Stimulated activated CD8-positive, alpha-beta memory T cell treated with anti-CD3 and anti-CD28 coated beads, Interleukin-2, amount 100 ng/mL, for 1 hour (primary cell): ENCODE measurements at places on chromosomes 2 and 18.

DNA sequence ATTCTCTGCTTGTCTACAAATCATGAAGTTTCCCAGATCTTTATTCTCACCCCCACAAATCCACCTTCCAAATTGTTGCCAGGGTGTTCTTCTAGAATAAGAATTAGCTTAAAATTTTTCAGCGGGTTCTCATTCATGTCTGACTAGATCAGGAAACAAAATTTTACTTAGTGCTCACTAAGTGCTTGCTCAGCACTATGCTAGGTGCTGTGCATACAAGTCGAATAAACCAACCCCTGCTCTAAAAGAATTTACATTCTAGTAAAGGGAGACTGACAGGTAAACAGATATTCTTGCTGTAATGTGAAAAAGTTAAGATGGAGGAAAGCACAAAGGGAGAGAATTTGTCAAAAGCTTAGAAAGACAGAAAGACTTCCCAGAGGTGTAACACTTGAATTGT is 2.4 kb upstream of the FSIP2 start:
- DNase-seq, result no peak

- no peak for DNase-seq
These were observed 180.5 kb downstream of the ZFP36L2 start for GRCh38 chr2:43045866-43046265.

DNA sequence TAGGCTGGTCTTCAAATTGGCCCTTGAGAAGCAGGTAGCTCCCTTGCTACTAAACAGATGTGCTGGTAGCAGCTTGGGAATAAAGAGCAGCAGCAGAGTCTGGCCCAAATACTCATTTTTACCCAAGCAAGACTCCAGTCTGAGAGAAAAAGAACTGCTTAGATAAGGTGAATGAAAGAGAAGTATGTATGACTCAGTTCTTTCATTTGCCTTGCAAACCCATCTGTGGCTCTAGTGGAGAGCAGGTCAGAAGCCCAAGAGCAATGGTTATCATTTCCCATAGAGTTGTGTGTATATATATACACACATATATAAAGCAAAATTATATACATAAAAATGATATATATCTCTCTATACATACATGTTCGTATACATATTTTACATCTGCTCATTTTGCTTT is 80.3 kb downstream of the CAMKMT start:
- DNase-seq, result no peak

- DNase-seq, result no peak
These were observed at the start of gene ASXL3 for GRCh38 chr18:33577685-33578517. Gene ASXL3 (plus strand): TSS chr18:33578219. CDS start chr18:33578632, 413 bp downstream.

- no peak for DNase-seq
These were observed 279.1 kb downstream of the ZEB2 start for GRCh38 chr2:144240656-144241339.

- no peak for DNase-seq
These were observed 574.5 kb upstream of the ZEB2 start for GRCh38 chr2:145094370-145094769.

DNA sequence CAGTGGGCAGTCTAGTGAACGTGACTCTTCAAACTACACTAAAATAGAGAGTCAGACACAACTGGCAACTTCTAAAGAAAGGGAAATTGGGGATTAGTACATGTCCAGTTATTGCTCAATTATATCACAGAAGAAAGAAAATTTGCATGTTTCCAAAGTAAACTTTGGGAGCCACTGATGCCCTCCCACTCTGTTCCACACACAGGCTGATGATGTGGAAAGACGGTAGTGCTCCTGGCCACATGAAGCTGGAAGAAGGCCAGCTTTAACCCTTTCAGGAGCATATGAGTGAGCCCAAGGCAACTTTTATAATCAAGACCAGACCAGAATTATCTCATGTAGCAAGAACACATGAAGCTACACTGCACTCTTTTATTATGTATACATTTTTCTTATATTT is 141.0 kb downstream of the NR4A2 start:
- DNase-seq, result no peak

- DNase-seq, result no peak
These were observed 174.2 kb upstream of the TMEM200C start for GRCh38 chr18:6069539-6069938.

DNA sequence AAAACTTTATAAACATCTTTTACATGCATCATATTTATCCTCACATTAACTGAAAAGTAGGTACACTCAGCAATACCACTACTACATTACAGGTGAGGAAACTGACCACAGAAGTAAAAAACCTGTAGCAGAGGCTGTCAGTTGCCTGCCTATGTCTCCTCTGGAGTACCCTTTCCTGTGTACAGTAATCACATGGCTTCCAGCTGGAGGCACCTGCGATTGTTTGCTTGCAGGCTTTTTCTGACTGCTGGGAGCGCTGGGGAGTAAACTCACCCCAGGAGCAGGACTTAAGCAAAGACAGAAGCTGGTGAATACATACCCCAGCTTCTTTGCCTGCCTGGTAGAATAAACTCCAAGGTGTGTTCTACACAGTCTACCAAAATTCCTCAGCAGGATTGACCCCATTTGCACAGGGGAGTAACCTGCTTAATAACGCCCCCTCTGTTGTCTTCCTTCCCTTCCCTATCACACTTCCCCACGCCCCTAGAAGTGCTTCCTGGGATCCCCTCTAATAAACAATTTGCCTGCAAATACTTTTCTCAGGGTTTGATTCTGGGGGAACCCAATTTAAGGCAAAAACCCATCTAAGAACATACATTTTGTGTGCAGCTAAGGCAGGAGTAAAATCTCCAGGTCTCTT is 138.9 kb downstream of the PTH2R start:
- DNase-seq, result no peak

DNA sequence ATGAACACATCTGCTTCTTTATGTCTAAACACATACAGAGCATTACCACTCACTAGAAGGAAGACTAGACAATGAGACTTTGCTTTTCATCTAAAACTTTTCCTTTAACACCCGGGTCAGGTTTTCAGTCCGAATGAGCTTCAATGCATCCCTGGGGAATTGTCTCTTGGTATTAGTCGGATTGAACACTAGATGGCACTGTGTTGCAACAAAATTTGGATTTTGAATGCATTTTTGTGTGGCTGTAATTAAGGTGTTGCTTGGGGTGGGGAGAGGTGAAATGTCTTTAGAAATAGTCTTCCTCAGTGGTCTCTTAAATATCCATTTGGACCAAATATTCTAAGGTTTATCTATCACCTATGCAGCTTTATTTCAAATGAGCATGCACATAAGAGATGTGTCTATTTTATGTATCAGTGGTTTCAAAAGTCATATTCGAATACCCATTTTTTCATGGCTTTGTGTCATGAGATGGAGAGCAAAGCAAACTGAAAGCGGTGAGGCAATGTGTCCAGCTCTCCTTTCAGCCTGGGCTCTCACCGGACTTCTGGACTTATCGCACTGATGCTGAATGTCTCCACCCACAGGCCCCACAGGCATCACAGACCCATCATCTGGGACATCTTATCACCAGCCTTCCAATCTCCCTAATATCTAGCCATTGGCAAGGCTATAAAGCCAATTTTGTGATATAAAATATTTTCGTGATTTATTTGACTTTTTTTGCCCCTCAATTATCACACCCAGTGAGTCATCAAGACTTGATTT is 510.3 kb downstream of the RNF144A start:
- DNase-seq, result no peak

DNA sequence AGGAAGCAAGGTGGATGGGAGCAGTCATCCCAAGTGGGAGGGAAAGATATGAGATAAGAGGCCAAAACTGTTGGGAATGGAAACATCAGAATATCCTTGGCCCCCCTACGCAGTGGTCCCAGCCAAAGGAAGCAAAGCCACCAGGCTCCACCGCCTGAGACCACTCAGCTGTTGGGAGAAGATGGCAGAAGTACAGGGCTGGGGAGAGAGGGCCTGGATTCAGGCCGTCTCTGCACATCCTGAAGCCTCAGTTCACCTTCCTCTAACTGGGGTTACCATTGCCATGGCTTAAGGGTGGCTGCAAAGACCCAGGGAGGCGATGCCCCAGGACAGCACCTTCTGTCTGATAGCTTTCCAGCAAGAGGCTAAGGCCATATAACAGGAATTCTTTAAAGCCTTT is 193.8 kb downstream of the MGAT5 start:
- no peak for DNase-seq

DNA sequence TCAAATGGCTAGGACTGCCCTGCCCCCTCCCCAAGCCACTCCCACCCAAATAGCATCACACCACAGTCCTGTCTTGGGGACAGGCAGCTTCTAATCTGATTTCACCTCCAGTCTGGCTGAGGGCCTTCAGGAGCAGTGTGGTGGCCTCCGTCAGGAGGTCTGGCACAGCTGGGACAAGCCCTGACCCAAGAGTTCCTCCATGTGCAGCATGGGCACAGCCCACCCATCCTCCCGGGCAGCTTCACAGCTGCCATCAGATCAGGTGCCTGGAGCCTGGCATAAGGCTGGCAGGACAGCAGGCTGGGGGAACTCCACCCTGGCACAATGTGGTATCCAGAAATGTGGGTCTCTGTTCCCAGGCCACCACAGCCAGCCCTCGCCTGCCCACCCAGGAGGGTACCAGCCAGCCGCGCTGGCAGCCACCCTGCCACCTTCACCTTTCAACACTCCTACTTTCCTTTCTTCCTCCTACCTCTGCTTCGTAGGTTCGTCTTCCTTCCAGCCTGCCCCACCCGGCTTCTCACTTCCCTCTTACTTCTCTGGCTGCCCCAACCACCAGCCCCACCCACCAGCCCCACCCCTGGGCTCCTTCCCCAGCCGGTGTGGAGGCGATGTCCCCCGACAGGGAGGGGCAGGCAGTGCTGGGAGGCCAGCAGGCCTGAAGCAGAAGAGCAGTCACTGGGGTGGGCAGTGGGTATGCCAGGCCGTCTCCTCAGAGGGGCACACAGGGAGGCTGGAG is at the start of gene CAPG:
CAPG (minus strand) TSS at position 522 of the 739 bp plus-strand sequence. CDS start 8,221 bp downstream, outside the sequence.
- no peak for DNase-seq

DNA sequence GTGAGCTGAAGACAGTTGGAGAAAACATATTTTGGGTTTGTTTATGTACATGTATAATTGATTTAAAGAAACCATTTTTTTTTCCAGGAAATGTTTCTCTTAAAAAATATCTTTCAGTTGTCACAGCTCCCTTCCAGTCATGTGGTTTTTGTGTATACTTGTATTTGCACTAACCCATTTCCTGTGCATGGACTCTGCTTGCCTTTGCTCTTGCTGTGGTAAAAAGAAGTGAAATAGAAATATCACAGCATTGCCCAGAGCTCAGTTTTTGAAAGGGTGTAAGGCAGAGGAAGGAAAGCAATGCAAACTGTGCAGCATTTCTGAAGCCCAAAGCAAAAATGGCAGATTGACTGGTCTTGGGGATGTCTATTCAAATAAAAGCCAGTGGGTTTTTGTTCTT is 10.4 kb upstream of the DOCK10 start:
- DNase-seq, result no peak

GRCh38 chr18:38557006-38557405 is 991.4 kb upstream of the CELF4 start:
- no peak for DNase-seq

DNA sequence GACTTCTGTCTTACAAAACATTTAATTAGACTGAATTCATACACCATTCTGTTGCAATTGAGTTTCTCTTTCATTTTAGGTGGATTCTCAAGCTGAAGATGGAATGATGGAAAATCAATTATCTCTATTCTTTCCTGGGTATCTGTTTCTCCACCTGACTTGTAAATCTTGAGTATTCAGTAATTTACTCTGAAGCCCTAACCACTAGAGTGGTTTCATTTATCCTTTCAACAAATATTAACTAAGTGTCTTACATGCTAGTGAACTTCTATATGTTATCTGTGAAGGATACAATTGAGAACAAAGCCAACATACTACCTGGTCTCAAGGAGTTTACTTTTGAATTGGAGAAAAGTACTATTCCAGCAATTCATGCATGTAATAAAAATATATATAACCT is 94.1 kb upstream of the ZNF804A start:
- no peak for DNase-seq

GRCh38 chr18:57947117-57947516 is 96.9 kb upstream of the NEDD4L start:
- DNase-seq, result no peak

- DNase-seq, result no peak
These were observed 61.4 kb upstream of the DNER start for GRCh38 chr2:229775614-229776313.

- no peak for DNase-seq
These were observed 209.0 kb downstream of the L3MBTL4 start for GRCh38 chr18:6205706-6206105.

GRCh38 chr18:43533371-43533770 is 256.1 kb upstream of the SYT4 start:
- no peak for DNase-seq

GRCh38 chr2:218478544-218478943 is 59.6 kb downstream of the VIL1 start:
- DNase-seq, result no peak

- no peak for DNase-seq
These were observed 83.8 kb downstream of the EDAR start for GRCh38 chr2:108905176-108905575.

- no peak for DNase-seq
These were observed 12.1 kb upstream of the ERCC3 start for GRCh38 chr2:127305990-127306585.

DNA sequence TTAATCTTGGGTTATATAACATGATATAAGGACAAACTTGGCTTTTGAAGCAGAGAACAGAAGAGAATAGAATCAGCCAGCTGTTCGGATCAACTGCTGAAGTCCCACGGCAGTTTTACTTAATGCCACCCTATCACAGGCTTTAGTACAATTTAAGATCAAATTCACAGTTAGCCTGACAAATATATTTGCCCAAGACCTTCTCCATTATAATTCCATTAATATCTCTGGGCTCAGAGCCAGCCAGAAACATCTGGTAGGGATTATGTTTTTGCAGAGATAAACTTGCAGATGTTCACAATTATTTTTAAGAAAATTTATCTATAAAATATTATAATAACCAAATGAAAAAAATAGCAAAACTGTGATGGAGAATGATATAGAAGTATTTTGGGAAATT is 381.4 kb downstream of the RAD51AP2 start:
- DNase-seq, result no peak

- DNase-seq, result no peak
These were observed 44.4 kb upstream of the GATA6 start for GRCh38 chr18:22124970-22125369.

- DNase-seq, result no peak
These were observed 22.6 kb downstream of the FER1L5 start for GRCh38 chr2:96665083-96665569.

DNA sequence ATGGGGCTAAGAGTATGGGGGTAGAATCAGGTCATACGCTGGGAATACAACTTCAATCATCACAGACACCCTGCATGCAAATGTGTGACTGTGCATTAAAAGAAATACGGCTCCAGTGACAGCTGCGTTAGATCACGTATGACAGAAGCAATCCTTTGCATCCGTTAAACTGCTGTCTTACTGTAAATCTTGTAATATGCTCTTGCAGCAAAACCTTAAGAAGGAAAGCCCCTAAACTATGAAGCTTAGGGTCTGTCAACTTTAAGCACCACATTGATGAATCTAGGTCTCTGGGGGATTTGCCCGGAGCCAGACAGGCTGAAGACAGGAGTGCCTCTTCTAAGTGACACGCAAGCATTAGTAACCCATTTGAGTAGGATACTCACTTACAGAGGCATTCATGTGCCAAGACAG is 84.7 kb upstream of the EML6 start:
- DNase-seq, result no peak

GRCh38 chr2:104562537-104562936 is 291.4 kb upstream of the POU3F3 start:
- no peak for DNase-seq
